ENCODE measurements at places on chromosomes 13 and 19. TPM values are rescaled to one million over a fixed set of nuclear protein-coding genes. Genes with fewer than 3 reads are reported as not detected.
A peak's percentile ranks its signal among the peaks of the same experiment; 100 is the strongest.

GRCh38 chr19:30229525-30230174 lies 142.5 kb upstream of the ZNF536 start:
- DNase-seq: no peak

DNA sequence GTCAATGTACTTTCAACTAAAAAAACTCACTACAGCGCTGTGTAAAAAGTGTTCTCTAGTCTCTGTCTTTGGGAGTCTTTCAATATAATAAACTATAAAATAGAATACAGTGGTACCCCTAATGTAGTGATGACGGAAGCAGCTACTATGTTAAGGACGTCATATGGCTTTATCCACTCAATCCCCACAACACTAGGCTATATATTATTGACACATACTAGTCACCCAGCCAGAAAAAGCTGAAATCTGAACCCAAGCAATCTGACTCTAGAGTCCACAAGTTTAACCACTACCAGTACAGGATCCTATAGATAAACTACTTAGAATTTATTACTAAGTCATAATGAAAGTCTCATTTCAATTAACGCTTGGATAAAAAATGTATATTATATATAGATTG lies 48.3 kb downstream of the ELF1 start:
- no peak for DNase-seq

DNA sequence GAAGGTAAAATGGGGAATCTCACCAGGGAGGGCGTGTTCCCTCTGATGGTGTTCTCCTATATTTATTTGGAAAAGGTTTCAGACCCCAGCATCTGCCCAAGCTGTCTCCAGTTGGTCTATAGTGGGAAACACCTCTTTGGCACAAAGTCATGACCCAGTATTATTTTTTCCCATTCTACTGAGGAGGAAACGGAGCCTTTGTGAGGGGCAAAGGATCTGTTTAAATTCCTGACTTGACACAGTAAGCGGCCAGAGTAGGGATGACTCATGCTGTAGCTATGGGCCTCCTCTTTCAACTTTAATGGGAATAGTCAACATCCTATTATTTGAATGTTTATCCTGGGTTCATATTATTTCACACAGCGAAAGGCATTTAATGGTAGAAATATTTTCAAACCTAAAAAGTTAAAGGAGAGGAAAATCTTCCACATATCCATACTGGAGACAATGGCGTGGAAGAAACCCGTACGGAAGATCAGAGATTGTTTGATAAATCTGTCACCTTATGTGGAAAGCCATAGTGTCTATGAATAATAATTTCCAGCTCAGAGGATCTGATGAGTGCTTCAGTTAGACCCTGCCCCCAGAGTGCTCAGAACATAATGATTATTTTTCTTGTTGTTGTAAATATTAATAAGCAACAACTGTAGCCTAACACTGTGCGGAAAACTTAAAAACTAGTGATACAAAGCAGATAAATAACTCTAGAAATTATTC lies 126.0 kb downstream of the FOXO1 start:
- peak; percentile 44 for DNase-seq

GRCh38 chr13:76414320-76414719 lies 471.9 kb downstream of the KCTD12 start:
- no peak for DNase-seq

DNA sequence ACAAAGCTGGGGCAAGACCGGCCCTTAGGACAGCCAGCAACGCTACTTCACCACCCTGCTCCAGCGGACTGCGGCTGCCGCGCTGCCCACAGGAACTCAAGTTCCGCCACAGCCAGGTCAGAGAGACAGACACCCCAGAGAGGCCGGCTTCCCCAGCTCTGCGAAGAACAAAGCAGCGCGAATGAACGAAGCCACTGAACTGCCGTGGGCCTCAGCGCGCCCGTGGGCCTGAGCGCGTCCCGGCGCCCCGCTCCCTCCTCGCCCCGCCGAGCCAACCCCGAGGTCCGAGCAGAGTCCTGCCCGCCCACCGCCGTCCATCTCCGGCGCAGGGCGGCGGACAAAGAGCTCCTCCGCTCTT lies 158.4 kb downstream of the RNF17 start:
- DNase-seq: no peak

DNA sequence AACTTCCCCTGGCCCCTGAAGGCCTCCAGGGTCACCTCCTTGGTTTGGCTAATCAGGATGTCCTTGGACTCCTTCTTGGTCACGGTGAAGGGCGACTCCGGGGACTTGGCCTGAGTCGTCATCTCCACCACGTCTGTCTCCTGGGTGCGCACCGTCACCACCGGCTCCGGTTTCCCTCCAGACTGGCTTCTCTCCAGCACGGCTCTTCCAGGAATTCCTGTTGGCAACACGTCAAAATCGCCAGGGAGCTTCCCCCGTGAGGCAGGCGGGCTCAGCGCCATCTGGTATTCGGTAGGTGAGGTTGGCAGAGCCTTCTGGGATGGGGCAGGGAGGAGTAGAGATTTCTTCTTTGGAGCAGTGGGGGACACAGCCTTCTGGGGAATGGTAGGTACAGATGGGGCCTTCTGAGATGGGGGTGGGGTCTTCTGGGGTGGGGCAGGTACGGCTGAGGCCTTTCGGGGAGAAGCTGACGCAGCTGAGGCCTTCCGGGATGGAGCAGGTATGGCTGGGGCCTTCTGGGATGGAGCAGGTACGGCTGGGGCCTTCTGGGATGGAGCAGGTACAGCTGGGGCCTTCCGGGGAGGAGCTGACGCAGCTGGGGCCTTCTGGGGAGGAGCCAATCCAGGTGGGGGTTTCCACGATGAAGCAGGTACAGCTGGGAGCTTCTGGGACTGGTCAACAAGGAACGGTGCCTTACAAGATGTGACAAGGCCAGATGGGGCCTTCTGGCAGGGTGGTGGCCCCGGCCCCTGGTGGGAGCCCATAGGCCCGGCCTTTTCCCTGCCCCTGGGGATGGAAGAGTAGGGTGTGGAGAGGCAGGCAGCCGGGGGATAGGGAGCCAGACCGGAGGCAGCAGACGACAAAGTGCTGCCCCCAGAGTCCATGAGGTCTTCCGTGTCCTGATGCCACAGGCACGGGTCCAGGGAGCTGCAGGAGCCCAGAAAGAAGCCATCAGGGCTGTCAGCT lies 3.8 kb downstream of the GARIN5B start:
- no peak for DNase-seq

GRCh38 chr13:60463787-60464186 lies 66.8 kb downstream of the TDRD3 start:
- no peak for DNase-seq

- DNase-seq: no peak
Measured at GRCh38 chr13:23651887-23652286, 81.7 kb downstream of the TNFRSF19 start.

DNA sequence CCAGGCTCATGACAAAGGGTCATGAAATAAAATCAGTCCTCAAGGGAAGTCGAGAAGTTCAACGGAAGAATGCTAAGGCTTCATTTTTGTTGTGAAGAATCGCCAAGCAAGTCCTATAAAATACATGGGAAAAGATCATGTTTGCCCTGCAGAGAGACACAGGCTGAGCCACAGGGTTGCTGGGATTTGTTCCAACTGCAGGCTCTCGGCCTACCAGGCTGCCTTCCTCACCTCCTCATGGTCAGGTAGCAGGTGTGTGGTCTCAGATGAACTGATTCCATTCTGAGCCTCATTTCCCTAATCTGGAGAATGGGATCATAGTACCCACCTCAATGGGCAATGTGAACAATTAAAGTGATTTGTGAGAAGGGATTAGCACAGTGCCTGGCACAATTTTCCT lies 114.9 kb upstream of the SPATA13 start:
- no peak for DNase-seq

DNA sequence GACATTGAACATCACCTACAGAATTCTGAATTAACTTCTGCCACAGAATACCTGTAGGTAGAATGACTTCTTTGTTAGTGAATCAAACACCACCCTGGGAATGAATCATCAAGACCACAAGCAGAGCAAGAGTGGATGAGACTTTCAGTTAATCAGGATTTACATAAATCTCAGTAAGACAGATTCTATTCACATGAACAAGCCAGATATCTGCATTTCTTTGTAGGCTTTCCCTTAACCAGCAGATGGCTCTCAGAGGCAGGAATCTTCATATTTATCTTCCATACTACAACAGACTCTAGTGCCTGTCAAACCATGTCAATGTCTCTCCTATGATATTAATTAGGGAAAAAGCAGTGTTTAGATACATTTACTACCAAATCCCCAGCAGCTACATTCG lies 412.1 kb downstream of the KLF12 start:
- DNase-seq: peak; percentile 72

- DNase-seq: no peak
Measured at GRCh38 chr13:54657588-54657987, 1629.0 kb downstream of the OLFM4 start.

The NLRP7 gene
- not detected for total RNA-seq

The CCL25 gene
- total RNA-seq: not detected

The SPRED3 gene
- total RNA-seq: 2.8 TPM

The ZNF358 gene
- total RNA-seq: 29.5 TPM

The EFNA2 gene
- total RNA-seq: 0.23 TPM

The NLRP9 gene
- not detected for total RNA-seq

The TUBA3C gene
- total RNA-seq: not detected

The PLPPR3 gene
- 0.75 TPM for total RNA-seq

All from epithelial cell of proximal tubule (primary cell).